ENCODE measurements at places on chromosomes 6 and 20.

DNA sequence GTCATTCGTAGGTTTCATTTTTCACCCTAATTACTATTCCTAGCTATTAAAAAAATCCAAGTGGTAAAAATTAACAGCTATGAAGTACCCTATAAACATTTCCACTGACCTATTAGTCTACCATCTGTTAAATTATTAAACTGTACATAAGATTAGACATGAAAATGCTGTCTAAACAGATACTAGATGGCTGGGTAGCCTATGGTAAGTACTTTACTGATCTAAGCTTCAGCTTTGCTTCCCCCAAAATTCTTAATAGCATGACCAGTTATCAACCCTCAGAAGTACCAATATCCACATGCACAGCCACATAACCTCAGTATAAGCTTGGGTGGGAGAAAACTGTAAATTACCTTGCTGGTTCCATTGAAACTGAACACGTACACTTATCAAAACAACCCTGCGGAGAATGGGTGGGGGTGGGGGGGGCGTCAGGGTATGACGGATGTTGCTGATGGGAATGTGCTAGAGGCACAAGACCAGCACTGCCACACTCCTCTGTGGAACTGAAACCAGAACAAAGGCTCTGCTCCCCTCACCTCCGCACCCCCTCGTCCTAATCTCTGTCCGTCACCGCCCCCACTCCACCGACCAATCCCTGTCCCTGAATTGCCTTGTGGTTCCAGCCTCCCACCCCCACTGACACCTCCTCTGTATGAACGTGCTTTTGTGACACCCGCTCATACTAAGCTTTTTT is 45.3 kb downstream of the B4GALT5 start:
- DNase-seq, result peak; percentile 59

GRCh38 chr6:145813285-145814034 is 1.1 kb downstream of the FBXO30 start:
- DNase-seq, result no peak

GRCh38 chr20:63854069-63854765 is 7.1 kb upstream of the ABHD16B start:
- no peak for DNase-seq

DNA sequence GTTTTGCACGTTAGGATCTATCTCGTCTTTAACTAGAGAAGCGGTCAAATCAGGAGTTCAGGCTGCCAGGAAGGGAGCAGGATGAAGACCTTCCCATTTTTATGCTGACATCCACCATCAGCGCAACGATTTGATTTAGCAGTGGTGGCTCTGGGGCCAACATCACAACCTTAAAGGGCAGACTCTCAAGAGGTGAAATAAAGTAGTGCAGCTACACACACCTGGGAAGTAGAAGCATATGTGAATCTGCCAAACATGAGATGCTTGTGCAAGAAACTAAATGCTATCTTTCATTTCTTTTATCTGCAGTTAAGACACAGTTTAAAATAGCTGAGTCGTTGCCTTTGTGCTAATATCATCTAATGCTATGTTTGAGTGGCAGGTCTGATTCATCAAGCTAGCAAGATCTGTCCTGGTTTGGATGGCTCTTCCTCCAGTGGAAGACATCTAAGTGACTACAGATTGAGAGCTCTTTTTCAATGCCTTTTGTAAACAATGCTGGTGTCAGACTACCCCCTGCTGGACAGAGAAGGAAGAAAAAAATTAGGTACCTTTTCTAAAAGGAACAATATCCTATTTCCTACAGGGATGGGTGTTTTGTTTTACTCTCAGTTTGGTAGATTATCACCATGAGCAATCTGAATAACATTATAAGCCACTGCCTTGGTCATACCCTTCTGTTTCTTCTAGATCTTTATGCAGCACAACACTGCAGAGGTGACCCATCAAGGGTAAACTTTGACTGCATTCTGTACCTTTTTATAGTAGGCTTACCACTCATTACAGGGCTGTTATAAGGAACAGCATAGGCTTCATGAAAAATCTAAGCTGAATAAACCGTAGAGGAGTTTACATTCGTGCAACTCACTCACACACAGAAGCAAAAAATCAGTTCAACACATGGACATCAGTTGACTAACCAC is 171.6 kb upstream of the FBXL4 start:
- DNase-seq, result peak; percentile 3

- no peak for DNase-seq
Measured at GRCh38 chr20:753136-753535, 15.2 kb downstream of the SLC52A3 start.

- no peak for DNase-seq
Measured at GRCh38 chr6:134719286-134719685, 230.6 kb downstream of the ALDH8A1 start.

- DNase-seq, result no peak
Measured at GRCh38 chr6:884570-884969, 191.6 kb upstream of the EXOC2 start.

DNA sequence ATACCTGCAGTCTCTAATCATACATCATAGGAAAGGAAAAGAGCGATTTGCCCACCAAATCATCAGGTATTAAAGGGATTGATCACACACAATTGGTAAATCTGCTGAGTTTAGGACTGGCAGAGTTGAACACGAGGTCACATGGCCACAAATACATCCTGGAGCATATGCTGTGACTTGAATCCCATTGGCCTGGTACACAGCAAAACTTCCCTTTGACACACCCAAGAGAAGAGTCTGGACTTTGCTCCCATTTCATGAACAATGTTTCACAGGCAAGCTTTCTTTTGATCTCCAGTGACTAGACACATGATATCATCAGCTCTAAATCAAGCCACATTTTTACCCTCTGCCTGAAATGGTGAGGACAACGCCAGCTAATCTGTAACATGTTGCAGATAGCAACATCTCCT is 117.9 kb downstream of the ISM1 start:
- DNase-seq, result no peak

GRCh38 chr6:16623029-16623653 is 138.1 kb downstream of the ATXN1 start:
- no peak for DNase-seq

DNA sequence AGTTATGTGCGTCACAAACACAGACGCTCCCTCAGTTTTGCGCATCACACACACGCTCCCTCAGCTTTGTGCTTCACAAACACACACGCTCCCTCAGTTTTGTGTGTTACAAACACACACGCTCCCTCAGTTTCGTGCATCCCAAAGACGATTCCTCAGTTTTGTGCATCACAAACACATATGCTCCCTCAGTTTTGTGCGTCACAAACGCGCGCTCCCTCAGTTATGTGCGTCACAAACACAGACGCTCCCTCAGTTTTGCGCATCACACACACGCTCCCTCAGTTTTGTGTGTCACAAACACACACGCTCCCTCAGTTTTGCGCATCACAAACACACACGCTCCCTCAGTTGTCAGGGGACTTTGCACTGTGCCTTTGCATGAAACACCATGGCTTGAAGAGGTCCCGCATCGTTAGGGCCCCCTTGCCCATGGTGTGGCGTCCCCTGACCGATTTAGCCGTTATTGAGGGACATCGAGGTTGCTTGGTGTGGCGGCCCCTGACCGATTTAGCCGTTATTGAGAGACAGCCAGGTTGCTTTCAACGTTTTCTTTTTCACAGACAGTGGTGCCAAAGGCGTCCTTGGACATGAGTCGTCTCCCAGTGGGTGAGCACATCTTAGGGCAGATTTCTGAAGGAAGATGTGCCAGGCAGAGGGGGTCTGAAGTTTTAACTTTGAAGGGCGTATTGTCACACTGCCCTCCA is 28.1 kb upstream of the MYT1 start:
- DNase-seq, result no peak

- DNase-seq, result no peak
Measured at GRCh38 chr6:79239536-79240168, 5.2 kb upstream of the HMGN3 start.

DNA sequence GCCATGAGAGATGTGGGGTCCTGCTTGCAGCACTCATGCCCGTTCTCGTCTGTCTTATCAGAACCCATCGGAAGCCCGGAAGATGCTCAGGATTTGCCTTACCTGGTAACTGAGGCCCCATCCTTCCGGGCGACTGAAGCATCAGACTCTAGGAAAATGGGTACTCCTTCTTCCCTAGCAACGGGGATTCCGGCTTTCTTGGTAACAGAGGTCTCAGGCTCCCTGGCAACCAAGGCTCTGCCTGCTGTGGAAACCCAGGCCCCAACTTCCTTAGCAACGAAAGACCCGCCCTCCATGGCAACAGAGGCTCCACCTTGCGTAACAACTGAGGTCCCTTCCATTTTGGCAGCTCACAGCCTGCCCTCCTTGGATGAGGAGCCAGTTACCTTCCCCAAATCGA is 8.3 kb downstream of the PI16 start:
- peak; percentile 87 for DNase-seq

GRCh38 chr6:35036059-35036827 is 104.9 kb downstream of the TCP11 start:
- DNase-seq, result no peak

GRCh38 chr20:37804584-37805566 is 98.1 kb upstream of the VSTM2L start:
- DNase-seq, result no peak

- no peak for DNase-seq
Measured at GRCh38 chr6:168737014-168737413, 296.0 kb downstream of the SMOC2 start.

- peak; percentile 50 for DNase-seq
Measured at GRCh38 chr6:154928325-154928922, 66.7 kb upstream of the TIAM2 start.

DNA sequence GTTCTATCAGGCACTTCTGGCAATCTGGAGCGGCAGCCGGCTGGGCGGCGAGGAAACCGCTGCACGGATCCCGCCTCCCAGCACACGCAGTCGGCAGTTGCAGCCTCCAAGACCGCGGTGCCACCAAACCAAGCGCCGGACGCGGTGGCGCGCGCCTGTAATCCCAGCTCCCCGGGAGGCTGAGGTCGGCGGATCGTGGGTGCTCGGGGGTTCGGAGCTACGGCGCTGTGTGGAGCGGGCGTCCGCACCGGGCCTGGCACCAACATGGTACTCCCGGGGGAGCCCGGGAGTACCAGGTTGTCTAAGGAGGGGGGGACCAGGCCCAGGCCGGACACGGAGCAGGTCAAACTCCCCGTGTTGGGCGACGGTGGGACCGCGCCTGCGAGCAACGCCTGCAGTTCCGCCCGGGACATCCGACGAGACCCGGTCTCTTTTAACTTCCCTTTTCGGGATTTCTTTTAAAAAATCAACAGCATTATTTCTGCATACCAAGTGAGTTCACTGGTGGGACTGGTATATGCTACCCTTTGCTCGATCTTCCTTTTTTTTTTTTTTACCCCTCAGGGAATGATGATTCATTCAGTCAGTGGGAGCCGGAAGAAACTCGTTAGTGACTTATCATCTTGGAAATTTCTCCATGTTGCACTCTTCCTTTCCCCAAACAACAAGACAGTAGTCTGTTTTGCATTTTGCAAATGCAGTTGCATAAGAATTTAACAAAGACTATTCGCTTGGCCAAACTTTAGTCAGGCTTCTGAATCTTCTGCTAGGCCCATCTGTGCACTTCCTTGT is 27.6 kb downstream of the ZNF311 start:
- DNase-seq, result no peak

- DNase-seq, result peak; percentile 36
Measured at GRCh38 chr6:31402324-31403282, 792 bp upstream of the MICA start.

- peak; percentile 17 for DNase-seq
Measured at GRCh38 chr6:14108571-14109410, 8.8 kb upstream of the CD83 start.

- DNase-seq, result no peak
Measured at GRCh38 chr6:166466178-166467122, 83.7 kb upstream of the MPC1 start.

DNA sequence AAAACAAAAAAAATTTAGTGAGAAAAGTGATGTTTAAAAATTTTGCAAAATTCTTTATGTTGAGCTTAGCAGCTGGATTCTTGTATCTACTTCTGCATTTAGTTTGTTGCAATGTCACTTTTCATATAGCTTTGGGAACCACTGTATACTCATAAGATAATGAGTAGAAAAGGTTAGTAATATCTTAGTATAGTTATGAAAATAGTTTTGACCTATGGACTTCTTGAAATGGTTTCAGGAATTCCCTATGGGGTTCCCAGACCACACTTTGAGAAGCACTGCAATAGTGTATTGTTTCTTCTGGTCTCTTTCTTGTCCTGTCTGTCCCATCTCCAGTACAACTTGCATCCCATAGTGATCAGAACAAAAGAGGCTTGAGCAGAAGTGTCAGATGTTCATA is 29.4 kb downstream of the PPP1R16B start:
- DNase-seq, result no peak

Measured in CD4-positive, alpha-beta T cell treated with Interleukin-6 at 100 ng/mL for 8 hours (primary cell).